ENCODE measurements at places on chromosomes 6 and 20.

DNA sequence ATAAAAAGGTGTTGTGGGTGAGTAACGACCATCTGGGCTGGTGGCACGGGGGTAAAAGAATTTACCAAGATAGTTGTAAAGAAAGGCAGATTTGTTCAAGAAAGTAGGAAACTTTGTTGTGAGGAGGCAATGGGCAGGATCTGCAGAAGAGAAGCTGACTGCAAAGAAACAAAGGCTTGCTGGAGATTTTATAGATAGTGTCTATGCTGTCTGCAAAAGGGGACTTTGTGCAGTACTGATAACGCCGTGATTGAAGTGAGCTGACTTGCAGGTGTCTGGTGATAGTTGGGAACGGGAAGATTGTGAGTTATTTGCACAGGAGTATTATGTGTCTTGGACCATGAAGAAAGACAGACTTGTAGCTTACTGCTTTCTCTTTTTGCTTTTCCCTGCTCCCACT lies 36.8 kb upstream of the GSTA3 start:
- DNase-seq: no peak

GRCh38 chr6:34237316-34237721 lies 646 bp downstream of the HMGA1 start:
- DNase-seq: no peak

DNA sequence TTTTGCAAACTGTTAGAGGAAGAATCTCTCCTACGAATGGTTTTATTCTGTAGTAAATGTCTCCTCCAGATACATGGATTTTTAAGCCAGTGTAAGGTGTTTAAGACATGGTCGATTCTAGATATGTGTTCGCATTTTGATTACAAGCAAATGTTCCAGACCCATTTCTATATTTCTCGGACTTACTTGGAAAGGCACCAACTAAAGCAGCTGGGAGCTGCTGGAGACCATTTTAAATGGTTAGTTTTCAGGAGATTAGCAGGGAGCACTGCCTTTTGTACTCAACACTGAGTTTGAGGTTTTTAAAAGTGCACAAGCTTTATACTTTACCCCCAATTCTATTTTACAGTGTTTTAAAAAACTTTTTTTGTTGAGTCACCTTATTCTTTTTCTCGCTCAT lies 857.0 kb downstream of the KIF16B start:
- DNase-seq: no peak

- no peak for DNase-seq
Measured at GRCh38 chr6:168905451-168906090, 348.1 kb downstream of the THBS2 start.

DNA sequence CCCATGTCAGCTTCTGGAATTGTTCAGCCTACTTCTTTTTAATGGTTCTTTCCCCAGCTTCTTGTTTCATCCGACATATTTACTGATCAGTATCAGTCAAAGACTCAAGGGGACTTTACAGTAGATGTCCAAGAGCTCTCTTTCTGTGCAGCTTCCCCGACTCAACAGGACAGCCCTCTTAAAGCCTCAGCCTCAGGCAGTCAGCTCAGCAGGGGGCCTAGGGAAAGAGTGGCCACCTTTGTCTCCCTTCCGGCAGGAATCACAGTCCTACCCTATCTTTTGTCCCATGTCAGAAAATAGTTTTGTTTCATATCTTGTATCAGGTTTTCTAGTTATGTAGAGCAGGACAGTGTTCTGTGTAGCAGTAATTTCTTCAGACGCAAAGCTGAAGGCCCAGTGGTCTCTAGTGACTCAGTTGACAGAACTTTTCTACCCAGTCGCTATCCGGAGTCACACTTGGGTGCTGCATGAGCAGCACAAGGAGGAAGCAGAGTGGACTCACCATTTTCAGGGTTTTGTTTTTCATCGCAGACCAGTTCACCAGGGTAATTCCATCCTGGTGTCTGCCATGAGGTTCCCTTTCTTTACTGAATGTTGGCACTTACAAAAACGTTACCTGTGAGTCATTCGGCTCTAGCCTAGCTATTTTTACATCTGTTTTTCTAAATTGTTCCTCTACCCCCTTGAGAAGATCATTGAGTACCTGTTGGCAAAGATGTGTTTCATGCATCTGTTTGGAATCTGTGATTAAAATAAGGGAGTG lies 47.7 kb downstream of the SPATA2 start:
- DNase-seq: no peak

- DNase-seq: no peak
Measured at GRCh38 chr6:31202259-31203166, 32.0 kb upstream of the POU5F1 start.

DNA sequence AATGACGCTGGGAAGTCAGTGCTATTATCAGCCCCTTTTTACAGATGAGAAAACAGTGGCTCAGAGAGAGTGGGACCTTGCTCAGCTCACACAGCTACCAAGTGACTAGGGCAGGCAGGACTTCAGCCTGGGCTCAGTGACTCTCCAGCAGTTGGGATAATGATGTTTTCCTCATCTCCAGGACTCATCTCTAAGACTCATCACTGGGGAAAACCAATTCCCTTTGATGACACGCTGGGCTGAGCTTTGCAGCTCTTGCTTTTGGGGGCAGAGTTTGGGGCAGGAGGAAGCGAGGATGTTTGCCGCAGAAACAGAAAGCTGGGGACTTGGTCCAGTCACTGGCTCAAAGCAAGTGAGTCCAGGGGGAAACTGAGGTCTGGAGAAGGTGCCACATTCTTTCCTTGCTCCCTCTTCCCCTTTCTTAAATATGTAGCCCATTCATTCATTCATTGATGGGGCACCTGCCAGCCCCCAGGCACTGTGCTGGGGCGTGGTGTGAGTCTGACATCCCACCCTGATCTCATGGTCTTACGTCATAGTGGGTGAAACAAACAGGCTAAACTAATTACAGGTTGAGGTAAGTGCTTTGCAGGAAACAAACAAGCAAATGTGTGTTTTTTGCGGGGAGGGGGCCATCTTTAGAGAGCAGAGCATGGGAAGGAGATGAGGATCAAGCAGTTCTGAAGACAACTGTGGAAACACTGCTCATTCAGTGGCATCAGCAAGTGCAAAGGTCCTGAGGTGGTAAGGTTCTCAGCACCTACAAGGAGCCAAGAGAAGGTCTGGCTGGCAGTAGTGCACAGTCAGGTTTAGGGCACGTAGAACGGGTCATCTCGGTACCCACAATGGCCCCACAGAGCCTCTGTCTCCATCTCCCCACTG lies 74.4 kb upstream of the PMEPA1 start:
- no peak for DNase-seq

GRCh38 chr6:83589076-83589475 lies 76.7 kb downstream of the PRSS35 start:
- DNase-seq: no peak

- DNase-seq: no peak
Measured at GRCh38 chr6:160203076-160203475, 55.5 kb downstream of the SLC22A2 start.

GRCh38 chr20:834151-834746 lies 734 bp downstream of the FAM110A start:
- DNase-seq: no peak

- DNase-seq: no peak
Measured at GRCh38 chr6:99521633-99522151, 6.5 kb upstream of the USP45 start.

GRCh38 chr6:74250161-74250818 lies 554.3 kb downstream of the CD109 start:
- DNase-seq: no peak

GRCh38 chr6:44680202-44680720 lies 292.8 kb downstream of the CDC5L start:
- DNase-seq: no peak

GRCh38 chr20:22584522-22584921 lies at the start of gene FOXA2:
FOXA2 (minus strand) TSS chr20:22584572; CDS start chr20:22584278, 294 bp downstream.
- DNase-seq: no peak

DNA sequence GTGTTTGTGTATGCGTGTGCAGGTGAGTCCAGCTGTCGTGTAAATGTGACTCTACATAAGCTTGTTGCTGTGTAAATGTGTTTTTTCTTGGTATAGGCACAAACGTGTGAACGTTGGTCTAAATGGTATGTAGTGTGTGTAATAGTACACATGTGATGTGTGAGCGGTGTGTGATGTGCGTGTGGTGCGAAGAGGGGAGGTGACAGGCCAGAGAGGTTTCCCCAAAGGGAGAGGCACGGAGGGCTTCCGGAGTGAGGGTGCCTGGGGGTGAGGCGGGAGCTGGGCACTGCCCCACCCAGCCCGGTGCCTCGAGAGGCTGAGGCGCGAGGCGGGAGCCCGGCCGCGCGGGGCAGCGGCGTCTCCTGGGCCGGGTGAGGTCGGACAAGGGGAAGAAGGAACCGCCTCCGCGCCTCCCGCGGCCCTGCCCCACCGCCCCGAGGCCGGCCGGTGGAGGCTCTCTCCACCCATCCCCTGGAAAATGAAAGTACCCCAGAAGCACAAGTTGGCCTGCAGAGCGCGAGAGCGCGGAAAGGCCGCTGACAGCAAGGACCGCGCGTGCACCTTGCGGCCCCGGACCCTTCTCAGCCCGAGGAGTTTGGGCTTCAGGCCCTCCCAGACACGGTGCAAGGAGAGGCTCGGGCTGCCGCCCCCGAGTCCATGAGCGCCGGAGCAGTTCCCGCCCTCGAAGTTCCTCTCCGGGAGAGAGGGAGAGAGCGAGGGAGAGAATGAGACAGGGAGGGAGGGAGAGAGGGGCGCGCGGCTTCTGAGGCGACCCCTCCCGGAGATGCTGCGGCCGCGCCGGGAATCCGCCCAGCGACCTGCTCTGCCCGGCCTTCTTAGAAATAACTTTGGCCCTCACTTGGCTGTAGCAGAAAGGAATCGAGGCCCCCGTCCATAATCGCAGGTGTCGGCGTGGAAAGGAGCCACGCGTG lies 43.2 kb upstream of the OSTM1 start:
- DNase-seq: no peak

GRCh38 chr6:5514353-5514752 lies 253.0 kb downstream of the FARS2 start:
- DNase-seq: no peak

DNA sequence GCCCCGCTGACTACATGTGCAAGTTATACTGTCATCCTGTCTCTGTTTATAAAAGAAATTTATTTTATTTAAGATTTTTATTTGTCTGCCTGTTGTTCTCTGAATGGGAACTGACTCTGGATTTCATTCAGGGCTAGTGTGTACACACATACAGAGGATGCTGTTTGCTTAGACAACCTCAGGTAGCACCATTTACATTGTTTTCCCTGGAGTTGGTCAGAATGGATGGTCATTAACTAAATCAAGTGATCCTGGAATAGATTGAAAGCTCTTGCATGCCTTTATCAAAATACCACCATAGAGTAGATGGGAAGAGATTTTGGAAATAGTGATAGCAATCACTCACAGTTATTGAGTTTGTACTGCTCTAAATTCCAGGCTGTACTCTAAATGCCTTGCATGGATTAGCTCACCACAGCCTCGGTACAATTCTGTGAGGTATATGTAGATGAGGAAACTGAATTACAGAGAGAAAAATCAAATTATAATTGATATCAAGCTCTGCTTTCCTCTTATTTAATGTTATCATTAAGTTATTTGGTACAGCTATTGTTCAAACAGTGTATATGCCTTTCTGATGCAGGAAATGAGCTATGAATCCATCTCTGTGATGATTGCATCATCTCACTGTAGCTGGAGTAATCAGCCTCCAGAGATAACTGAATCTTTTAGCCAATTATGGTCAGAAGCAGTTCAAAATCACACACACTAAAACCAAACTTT lies 51.9 kb downstream of the RNF217 start:
- DNase-seq: no peak

DNA sequence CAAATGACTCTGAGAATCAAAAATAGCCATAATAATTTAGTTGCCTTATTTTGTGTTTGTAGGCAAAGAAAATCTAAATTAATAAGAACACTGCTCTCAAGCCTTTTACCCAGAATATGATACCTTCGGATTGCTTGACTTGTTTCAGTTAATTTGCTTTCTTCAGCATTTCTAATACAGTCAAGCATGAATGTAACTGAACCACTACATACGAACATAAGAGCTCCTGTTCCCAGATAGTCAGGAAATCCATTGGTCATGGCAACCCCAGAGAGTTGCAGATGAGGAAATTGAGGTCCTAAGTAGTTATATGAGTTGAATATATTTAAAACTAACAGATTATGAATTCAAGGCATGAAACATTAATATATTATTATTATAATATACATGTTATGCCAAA lies 2.9 kb downstream of the FRK start:
- DNase-seq: no peak

- no peak for DNase-seq
Measured at GRCh38 chr6:167244064-167244960, 46.8 kb upstream of the UNC93A start.

GRCh38 chr6:166221040-166221439 lies 53.4 kb upstream of the TBXT start:
- DNase-seq: no peak

GRCh38 chr20:46990017-46990595 lies 95.5 kb downstream of the EYA2 start:
- DNase-seq: no peak

DNA sequence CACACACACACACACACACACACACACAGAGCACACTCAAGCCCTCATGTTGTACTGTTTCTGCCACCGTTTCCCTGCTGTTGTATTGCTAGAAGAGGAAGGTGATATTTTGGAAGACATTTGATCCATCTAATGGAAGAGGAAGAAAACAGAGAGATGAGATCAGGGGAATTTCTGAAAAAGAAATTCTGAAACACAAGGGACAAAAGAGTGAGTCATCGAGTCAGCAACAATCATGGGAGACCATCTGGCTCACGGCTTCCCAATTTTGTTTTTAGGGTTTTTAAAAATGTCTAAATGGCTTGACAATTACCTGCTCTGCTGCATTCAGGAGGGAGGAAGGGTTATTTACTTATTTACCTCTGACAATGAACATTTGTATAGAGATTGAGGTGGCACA lies 22.0 kb downstream of the SOX4 start:
- DNase-seq: no peak

DNA sequence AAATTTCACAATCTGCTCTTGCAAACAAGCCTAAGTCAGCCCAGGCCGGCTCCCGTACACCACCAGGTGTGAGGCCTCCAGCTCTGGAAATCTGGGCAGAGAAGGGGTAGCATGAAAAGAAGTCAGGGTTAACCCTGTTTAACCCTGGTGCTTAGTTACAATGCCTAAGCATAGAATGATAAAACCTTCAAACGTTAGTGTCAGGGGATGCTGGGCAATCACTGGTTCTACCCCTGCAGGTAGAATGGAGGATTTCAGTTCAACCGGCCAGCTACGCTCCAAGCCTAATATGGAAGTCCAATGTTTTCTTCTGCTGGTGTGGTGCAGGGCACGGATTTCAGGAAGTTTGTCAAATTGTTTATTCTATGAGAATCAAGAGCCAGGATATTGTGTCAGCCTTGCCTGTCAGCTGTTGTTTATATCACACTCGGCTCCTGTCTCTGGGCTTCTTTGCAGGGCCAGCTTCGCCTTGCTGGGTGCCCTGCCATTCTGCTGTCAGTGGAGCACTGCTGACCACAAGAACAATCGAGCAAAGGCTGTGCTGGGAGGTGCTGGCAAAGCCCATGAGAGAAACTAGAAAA lies 20.2 kb upstream of the CD93 start:
- no peak for DNase-seq

DNA sequence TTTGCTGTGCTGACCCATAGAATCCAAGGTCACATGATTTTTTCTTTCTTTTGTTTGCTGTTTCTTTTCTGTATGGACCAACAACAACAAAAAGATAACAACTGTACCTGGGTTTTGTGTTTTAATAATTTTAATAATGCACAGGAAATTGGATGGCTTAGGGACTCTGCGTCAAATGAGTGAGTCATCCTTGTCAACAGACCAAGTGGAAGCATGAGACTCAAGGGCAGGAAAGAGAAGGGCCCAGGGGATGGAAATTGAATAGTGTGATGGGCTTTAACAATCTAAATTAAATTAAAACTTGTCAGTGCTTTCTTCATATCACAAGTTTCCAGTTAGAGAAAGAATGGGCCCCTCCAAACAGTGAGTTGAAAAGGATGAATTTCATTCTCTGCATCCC lies 413.0 kb downstream of the PREX1 start:
- no peak for DNase-seq
